ENCODE measurements at places on chromosomes 7 and 10.

GRCh38 chr7:88003581-88003980, 69.5 kb downstream of the ADAM22 start:
- no peak for DNase-seq

DNA sequence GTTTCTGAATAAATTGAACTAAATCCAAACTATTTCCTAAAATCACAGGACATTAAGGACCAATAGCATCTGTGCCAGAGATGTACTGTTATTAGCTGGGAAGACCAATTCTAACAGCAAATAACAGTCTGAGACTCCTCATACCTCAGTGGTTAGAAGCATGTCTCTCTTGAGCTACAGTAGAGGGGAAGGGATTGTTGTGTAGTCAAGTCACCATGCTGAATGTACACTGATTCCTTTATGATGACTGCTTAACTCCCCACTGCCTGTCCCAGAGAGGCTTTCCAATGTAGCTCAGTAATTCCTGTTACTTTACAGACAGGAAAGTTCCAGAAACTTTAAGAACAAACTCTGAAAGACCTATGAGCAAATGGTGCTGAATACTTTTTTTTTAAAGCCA, 13.9 kb downstream of the MEST start:
- DNase-seq, result no peak

DNA sequence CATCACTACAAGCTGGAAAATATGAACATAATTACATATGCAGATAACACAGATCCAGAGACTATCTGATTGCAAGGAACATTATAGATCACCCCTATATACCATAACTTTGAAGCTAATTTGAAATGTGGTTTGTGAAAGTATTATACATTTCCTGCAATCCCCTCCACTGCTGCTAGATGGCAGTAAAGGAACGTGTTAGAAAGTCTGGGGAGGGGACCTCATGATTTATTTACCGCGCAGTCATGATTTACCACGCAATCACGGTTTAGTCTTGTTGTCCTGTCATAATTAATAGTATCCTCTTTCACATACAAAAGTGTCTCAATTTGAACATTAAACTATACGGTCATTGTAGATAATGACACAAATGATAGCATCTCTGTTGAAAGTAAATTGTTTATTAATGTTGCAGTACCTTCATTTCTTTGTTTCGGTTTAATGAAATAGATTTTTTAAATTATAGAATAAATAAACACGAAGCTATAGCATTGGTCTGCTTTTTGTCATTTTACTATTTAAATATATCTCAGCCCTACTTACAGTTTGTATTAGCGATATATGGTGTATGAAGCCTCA, 145.3 kb upstream of the PRSS1 start:
- peak; percentile 69 for DNase-seq

GRCh38 chr10:79289801-79290200, 57.5 kb upstream of the PPIF start:
- no peak for DNase-seq

GRCh38 chr7:45151967-45152366, 5.6 kb upstream of the RAMP3 start:
- DNase-seq, result no peak

DNA sequence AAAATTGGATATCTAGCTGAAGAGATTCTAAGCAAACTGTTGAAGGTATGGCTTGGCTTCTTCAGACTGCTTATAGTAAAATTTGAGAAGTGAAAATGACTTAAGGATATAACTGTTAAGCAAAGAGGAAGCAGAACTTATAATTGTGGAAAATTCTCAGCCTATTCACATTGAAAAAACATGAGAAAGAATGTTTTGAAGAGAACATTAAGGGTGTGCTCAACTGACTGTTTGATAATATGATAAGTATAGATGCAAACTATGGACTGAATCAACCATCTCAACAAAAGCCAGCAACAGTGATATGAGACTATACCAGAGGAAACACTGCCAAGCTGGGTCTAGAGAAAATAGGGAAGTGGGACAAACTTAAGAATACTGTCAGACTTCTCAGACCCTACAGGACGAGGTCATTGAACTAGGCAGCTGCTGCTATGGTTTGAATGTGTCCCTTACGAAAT, 133.1 kb upstream of the PPP1R3A start:
- no peak for DNase-seq

- DNase-seq, result no peak
These were observed 596.0 kb upstream of the TPK1 start for GRCh38 chr7:145431834-145432233.

- DNase-seq, result no peak
These were observed 185.2 kb upstream of the PPP1R3A start for GRCh38 chr7:114104035-114104434.

GRCh38 chr7:148825338-148825737, 58.8 kb downstream of the EZH2 start:
- DNase-seq, result no peak

- DNase-seq, result peak; percentile 59
These were observed 557 bp downstream of the TMEM120A start for GRCh38 chr7:75993689-75994387.

DNA sequence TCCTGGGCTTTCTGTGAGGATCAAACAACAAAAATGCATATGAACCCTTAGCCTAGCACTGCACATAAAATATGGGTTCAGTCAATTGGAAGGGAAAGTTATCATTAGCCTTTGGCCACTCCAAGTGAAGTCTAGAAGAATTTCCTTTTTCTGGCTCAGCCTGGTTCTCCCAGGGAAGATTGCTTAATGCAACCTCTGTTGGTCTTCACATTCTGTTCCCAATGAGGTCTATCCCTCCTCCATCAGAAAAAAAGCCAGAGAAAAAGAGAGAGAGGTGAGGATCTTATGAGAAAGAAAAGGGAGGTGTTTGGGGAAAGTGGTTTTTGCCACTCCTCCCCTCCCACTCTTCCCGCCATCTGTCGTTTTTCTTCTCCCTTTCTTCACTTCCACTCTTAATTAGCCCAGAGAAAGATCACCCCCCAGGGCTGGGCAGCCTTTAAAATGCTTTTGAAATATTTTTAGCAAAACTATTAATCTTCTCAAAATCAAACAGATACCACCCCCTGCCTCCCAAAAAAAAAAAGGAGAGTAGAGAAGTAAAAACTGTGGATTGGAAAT, 31.1 kb downstream of the CPVL start:
- no peak for DNase-seq

DNA sequence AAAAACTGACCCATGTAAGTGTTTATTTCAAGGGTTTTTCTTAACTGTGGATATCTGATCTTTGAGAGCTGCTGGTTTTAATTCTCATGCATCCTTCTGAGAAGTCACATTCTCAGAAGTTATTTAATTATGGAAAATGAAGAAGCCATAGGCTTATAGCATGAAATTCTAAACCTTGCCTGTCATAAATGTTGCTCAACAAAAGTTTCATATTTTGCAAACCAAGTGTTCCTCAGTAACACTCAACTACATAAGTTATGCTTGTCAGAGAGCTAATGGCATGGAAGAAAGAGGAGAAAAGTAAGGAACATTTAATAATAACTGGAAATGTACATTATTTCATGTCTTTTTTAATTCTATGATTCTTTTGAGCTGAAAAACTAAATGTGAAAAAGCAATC, 78.6 kb upstream of the MPP7 start:
- no peak for DNase-seq

- no peak for DNase-seq
These were observed 72.6 kb upstream of the NFKB2 start for GRCh38 chr10:102322914-102323313.

GRCh38 chr10:11993834-11994468, 48.7 kb downstream of the UPF2 start:
- no peak for DNase-seq

DNA sequence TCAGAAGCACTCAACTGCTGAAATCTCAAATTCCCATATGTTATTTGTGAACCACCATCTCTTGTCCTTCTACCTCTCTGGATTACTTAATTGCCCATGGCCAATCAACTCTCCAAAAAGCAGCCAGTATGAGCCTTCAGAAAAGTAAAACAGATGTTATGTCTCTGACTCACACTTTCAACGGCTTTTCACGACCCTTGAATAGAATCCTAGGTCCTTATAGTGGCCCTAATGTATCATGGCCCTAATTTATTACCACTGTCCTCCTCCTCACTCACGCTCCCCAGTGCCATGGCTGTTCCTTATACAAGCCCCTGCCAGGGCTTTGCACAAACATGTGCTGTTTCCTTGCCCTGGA, 20.0 kb downstream of the ZNF438 start:
- no peak for DNase-seq

GRCh38 chr10:114550756-114551635, 107.1 kb downstream of the ABLIM1 start:
- peak; percentile 50 for DNase-seq

DNA sequence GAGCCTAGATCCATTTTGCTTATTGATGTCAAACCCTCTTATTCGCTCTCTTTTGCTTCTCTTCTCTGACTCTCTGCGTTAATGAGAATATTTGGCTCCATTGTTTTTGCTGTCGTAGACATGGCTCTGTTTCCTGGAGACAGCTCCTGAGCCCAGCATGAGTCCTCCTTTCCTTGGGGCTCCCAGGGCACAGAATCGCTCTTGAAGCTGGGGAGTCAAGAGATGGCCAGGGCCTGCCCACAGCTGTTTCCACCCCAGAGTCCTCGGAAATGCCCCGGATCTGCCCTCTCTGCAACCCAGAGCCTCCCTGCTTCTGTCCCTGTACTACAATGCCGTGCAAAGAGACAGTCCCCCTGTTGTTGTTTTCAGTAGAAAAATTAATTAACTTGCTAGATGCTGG, 566.7 kb upstream of the FOXK1 start:
- DNase-seq, result no peak

DNA sequence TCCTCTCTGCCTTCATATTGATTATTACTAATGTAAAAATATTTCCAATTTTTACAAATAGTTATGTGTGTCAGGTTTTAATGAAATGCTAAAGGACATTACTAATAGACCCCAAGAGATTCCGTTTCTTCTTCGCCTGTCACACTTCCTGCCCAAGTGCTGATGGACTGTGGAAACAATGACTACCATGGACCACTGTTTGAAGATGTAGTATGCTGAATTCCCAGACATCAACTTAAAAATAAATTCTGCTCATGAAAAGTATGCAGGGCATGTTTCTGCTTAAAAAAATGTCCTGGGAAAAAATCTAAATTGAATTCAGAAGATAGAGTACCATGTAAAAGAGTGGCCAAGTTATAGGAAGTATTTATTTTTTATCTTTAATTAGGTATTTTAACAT, 52.1 kb downstream of the ST7 start:
- no peak for DNase-seq

GRCh38 chr7:47968847-47969774, 10.3 kb downstream of the HUS1 start:
- DNase-seq, result peak; percentile 50

GRCh38 chr10:72173262-72173618, 42.6 kb upstream of the ANAPC16 start:
- DNase-seq, result no peak

DNA sequence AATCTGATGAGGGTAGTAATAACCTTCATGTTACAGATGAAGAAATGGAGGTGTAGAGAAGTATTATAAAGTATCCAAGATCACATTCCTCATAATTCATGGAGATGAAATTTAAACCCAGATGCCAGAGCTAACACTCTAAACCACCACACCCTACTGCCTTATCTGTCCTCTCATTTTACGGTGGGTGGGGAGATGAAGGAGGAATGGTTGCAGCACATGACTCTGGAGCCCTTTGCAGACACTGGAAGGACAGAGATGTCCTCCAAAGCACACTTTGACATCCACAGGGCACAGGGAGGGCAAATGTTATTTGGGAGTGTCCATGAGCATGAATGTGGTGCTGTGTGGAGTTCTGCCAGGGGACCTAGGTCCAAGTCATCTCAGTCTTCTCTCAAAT, 1.1 kb downstream of the PLEKHS1 start:
- DNase-seq, result no peak

GRCh38 chr10:75403144-75403938, 1.8 kb upstream of the ZNF503 start:
- DNase-seq, result peak; percentile 17

- DNase-seq, result no peak
These were observed 30.9 kb upstream of the LMTK2 start for GRCh38 chr7:98075801-98076200.

DNA sequence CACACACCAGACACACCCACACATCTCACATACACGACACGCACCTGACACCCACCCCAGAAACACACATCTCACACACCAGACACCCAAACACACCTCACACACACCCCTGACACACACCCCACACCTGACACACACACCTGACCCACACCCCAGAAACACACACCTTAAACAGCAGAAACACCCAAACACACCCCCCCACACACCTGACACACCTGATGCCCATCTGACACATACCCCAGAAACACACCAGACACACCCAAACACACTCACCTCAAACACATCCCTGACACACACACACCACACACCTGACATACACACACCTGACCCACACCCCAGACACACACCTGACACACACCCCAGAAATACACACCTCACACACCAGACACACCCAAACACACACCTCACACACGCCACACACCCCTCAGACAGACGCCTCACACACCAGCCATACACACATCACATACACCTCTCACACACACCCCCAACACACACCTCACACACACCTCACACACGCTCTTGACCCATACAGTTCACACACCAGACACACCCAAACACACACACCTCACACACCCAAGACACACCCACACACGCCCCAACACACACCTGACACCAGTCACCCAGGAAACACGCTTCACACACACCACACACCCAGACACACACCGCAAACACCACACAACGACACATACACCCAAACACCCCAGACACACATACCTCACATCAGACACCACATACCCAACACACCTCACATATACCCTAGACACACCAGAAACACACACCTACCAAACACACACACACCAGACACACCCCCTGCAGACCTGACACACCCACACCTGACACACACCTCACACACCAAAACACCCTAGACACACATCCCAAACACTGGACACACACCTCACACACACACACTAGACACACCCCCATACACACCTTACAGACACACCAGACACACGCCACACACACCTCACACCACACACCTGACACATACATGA, 1.7 kb upstream of the CALY start:
- DNase-seq, result no peak

DNA sequence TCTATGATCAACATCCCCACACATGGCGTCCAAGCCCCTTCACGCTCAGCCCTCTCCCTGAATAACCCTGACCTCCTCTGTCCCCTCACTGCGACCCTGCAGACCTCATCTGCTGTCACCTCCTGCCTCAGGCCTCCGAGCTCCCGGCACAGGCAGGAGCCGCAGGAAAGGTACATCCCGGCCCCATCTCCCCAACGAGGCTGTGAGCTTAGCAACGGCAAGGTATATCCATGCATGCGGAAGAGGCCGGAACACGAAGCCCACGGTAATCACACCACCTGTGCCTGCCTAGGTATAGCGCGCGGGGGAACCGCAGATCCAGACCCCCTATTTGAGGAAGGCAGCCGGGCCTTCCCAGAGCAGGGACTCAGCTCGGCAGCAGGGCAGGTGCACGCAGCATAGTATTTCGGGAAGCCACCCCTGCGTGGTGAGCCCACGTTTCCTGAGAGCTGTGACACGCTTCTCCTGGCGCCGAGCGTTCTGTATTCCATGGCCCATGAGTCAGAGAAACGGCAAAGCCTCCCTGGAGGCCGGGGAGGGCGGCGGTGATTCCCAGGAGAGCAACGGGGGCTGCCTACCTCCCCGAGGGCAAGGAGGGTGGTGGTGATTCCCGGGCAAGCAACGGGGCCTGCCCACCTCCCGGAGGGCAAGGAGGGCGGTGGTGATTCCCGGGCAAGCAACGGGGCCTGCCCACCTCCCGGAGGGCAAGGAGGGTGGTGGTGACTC, 50.1 kb upstream of the DNAAF5 start:
- no peak for DNase-seq
